ENCODE measurements at places on chromosomes 5 and 9. TPM values are rescaled to one million over a fixed set of nuclear protein-coding genes. Genes with fewer than 3 reads are reported as not detected.

The ECM2 gene
- total RNA-seq, result 5.1 TPM

The CMBL gene
- 1.1 TPM for total RNA-seq

The CBY3 gene
- not detected for total RNA-seq

The DMGDH gene
- total RNA-seq, result 0.64 TPM

The GPRIN1 gene
- total RNA-seq, result 0.57 TPM

The TNC gene
- 50.7 TPM for total RNA-seq

The SLC23A1 gene
- total RNA-seq, result 6.4 TPM

The CTNND2 gene
- total RNA-seq, result 0.38 TPM

- DNase-seq, result no peak
Observed at GRCh38 chr9:124708633-124709291, 62.3 kb downstream of the NR6A1 start.

GRCh38 chr5:139647506-139648204 lies 494 bp upstream of the CXXC5 start:
- DNase-seq, result no peak

DNA sequence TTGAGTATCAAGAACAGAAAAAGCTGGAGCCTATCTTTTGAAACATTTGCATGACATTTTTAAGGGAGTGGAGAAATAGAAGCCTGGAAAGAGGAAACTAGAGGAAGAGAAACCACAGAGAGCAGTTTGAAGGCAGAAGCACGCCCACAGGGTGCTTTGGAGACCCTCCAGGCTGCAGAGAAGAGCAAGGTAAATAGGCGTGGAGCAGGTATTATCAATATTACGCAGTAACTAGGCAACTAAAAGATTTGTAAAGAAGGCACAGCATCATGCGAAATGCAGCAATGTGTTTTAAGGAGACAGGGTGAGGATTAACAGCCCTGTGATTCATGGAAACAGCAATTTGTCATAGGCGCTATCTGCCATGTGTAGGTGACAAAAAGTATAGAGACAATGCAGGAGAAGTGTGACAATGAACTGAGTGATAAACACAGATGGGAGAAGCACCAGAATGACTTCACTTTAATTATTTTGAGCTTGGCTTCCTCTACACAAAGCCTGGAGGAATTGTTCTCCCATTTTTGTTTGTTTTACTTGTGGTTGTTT lies 281.2 kb downstream of the BRINP1 start:
- DNase-seq, result no peak

- DNase-seq, result no peak
Observed at GRCh38 chr9:116342061-116342460, 188.5 kb downstream of the PAPPA start.

GRCh38 chr9:133669182-133669801 lies 33.1 kb downstream of the DBH start:
- DNase-seq, result no peak

- DNase-seq, result no peak
Observed at GRCh38 chr5:75844301-75844700, 127.1 kb upstream of the POC5 start.

DNA sequence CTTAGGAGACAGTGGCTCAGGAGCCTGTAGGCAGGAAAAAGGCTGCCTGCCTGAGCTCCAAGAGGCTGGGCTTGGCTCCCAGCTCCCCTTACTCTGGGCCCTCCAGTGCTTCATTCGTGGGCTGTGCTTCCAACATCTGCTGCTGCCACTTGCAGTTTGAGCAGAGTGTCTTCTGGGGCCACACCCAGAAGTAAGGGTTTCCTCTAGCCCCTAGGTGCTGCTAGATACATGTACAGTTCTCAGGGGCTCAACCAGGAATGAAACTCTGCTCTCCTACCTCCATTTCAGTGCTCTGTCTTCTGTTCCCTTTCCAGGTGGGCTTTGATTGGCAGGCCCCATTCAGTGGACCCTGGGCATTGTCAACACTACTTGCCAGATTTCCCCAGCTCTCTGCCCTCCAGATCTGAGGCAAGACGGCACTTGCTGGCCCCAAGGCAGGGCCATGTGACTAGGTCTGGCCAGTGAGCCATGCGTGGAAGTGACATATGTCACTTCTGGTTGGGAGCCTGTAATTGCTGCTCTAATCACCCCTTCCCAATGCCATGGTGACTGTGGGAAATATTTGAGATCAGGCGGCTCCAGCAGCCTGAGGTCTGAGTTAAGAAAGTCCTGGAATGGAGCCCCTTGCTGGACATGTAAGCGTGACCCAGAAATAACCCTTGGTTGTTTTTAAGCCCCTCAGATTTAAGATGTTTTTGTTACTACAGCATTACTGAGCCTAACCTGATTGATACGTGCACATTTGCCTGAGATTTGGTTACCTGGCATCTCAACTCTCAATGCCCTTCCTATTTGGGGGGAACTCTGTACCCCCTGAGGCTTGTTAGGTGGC lies 9.4 kb upstream of the BOD1 start:
- no peak for DNase-seq

DNA sequence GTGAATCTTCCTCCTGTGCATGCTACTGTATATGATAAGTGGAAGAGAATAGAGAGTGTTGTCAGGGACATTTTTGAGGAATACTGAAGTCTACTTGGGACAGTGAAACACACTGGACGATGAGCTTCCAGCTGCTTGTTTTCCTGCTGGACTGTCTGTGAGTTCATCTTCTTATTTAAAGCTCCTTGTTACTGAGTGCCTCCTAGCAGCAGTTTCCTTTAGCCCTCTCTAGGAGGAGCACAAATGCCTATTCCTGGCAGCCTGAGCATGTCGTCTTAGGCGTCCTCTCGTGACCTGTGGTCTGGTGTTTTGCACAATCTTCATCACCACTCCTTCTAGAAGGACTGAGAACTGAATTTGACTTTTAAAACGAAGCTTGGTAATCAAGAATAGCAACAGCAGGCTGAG lies 43.8 kb downstream of the ANKRD33B start:
- DNase-seq, result no peak

DNA sequence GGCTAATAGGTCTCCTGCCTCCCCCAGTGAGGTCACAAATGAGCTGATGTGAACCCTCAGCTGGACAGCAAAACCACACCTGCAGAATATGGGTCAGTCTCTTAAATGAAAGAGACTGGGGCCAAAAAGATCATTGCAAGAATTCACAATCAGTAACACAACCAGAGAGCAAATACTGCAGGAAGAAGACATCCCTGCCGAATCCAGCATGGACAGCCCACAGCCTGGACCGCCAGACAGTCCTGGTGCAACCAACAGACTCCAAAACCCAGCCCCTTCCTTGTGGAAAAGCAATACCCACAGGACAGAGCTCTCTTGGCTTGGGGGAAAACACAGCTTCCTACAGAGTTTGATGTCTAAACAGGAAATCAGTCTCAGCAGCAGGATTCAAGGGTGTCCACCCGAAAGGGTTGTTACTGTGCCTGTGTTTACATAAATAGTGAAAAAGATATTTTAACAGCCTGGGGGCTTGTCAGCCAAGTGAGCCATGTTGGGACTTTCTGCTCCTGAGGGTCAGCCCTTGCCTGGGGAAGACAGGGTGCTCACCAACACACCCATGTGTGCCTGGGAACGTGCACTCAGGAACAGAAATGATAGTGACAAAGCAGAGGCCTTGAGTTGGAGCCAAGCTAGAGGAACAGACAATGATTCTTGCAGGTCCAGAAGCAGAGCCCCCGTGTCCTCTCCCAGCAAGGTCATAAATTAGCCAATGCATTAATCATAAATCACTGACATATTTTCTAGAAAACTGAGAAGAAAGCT lies 106.2 kb downstream of the SEMA5A start:
- DNase-seq, result no peak

- no peak for DNase-seq
Observed at GRCh38 chr5:54217826-54218503, 92.4 kb downstream of the ARL15 start.

DNA sequence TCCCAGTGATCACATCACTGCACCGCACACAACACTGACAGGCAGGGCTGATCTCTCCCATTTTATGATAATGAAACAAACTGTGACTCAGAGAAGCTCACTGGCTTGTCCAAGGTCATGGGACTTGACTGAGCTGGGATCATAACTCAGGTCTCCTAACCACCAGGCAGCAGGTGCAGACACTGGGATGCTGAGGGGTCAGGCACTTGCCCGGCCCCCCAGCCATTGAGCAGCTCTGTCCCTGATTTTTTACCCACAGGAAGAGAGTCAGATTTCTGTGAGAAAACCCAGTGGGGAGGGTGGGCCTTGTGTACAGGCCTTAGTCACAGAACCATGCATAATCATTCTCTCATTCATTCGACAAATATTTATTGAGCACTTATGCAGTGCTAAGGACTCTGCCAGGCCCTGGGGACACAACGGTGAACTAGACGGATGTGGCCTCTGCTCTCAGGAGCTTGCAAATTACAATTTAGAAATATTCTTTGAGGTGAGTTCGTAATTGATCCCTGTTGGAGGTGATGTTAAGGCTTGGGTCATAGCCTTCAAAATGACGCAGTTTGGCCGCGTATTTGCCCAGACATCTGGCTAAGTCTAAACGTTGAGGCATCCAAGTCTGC lies 54.5 kb upstream of the TGFBR1 start:
- no peak for DNase-seq

GRCh38 chr5:56421246-56422075 lies 188.3 kb upstream of the ANKRD55 start:
- DNase-seq, result no peak

- DNase-seq, result no peak
Observed at GRCh38 chr9:75148561-75148960, 60.2 kb downstream of the OSTF1 start.

DNA sequence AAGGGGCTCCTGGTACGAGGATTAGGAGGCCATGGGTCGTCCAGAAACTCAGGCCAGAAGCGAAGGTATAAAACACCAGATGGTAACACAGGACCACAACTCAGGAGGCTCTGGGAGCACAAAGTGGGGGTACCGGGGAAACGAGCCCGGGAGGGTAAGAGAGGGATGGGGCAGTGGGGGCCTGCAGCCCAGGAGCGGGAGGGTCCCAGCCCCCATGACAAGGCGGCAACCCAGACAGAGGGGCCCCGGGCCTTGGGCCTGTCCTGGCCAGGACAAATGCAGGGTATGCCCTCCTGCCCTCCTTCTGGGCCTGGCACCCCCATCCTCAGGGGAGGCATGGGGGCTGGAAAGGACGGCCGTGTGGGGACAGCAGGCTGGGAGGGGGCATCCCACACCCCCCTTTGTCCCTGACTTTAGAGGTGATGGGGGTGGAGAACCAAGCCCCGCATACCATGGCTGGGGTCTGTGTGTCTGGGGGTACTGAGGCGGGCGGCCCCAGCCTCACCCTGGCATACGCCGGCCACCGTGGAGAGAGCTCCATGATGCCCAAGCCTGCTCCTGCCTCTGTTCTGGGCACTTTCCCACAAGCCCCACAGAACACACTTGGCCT lies 47.0 kb upstream of the EXOC3 start:
- DNase-seq, result no peak

- no peak for DNase-seq
Observed at GRCh38 chr5:147223948-147224791, 10.7 kb upstream of the STK32A start.

GRCh38 chr5:151296974-151297373 lies 6.6 kb downstream of the SLC36A3 start:
- DNase-seq, result no peak

DNA sequence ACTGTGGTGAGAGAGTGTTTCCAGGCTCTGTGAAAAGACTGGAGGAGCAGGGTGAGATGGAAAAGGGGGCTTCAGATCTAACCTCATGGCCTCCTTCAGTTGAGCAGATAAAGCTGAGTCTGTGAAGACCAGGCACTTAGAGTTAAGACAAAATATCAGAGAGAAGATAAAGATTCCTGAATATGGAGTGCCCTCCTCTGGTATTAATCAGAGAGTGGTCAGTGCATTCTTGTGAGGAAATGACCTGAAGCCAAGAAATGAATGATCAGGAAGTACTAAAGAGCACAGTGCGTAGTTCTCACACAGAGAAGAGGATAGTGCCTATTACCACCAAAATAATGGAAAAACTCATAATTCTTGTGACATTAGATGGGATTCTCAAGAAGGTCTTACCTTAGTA lies 1417.0 kb upstream of the ACO1 start:
- DNase-seq, result no peak

- DNase-seq, result no peak
Observed at GRCh38 chr9:95373069-95373681, 55.7 kb upstream of the FANCC start.

- DNase-seq, result no peak
Observed at GRCh38 chr5:27748847-27749246, 710.5 kb upstream of the CDH9 start.

GRCh38 chr9:4301971-4302427 lies 2.1 kb upstream of the GLIS3 start:
- no peak for DNase-seq

DNA sequence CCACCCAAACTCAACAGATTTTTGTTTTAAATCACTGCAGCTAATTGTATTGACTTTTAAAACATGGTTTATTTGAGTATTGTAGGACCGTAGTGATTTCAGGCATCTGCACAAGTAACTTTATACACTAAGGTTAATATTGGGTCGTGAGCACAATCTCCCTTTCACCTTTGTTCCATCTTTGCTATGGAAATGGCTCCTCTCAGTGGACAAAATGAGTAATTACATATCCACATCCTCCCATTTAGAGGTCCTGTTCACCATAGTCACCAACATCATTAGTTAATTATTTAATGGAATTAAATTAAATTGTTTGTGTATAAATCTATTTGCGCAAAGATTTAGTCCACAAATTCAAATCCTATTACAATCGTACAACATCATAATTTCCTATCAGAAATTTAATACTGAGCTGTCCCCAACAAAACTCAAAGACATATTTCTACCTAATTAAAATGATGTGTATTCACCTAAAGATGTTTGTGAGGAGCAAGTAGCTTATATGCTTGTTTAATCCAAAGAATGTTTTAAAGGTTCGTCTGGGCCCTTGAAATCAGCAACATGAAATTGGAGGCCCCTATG lies 173.0 kb upstream of the DAPK1 start:
- no peak for DNase-seq
